ENCODE measurements at places on chromosomes 12 and 14. TPM values are rescaled to one million over a fixed set of nuclear protein-coding genes. Genes with fewer than 3 reads are reported as not detected.

Gene GNB3
- total RNA-seq = 24.3 TPM

Gene PROX2
- not detected for total RNA-seq

Gene BDKRB1
- total RNA-seq = 12.5 TPM

Gene DLGAP5
- 24.5 TPM for total RNA-seq

Gene CARMIL3
- 1.6 TPM for total RNA-seq

Gene RHOJ
- total RNA-seq = 15.7 TPM

Gene IL26
- not detected for total RNA-seq

Gene SLC10A1
- total RNA-seq = not detected

Gene PIWIL1
- not detected for total RNA-seq

Gene IL25
- not detected for total RNA-seq

Gene SERPINA12
- total RNA-seq = not detected

Gene RHEBL1
- 0.43 TPM for total RNA-seq

Measured in mesothelial cell of epicardium (in vitro differentiated cells).